NCI-H1105 (cell line): ENCODE measurements at places on chromosomes 2 and 18.

GRCh38 chr2:11419781-11420180 lies 46.2 kb downstream of the E2F6 start:
- DNase-seq, result no peak

DNA sequence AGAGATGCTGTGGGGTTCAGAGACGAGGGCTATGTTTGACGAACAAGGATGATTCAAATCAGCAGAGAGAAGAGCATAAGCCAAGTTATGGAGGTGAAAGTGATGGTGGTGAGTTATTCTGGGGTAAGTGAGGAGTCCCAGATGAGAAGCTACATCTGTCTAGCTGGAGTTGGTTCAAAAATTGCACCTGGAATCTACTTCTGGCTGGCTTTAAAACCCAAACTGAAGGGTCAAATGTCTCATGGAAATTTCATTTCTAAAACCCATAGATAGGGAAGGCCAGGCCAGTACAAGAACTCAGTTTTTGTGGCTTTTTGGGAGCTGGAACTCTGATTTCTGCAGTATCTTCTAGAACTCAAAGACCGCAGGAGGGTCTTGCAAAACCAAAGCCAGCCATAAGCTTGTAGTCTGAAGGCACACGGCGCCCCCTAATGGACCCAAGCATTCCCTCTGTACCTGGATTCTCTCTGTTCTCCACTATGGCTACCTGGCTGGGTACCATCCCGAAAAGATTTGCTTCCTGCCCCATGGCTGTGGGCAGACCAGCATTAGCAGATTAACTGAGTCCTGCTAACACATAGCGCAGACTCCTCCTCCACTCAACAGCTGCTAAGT lies 229.1 kb upstream of the SLC14A2 start:
- DNase-seq, result peak; percentile 54

DNA sequence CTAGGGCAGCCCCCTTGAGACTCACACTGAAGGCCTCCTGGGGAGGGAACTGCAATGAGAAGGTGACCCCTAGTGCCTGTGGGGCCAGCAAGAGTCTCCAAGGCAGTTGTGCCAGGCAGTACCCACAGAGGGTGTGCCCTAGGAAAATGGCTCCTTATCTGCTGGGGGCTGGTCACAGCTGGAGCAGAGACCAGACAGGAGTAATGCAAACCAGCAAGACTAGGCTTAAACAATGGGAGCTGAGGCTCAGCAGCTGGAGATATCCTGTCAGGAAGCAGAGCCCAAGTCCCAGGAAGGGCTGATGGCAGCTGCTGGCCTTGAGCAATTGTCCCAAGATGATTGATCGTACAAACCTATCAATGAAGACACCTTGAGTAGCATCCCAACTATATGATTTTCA lies 26.8 kb upstream of the E2F6 start:
- DNase-seq, result no peak

DNA sequence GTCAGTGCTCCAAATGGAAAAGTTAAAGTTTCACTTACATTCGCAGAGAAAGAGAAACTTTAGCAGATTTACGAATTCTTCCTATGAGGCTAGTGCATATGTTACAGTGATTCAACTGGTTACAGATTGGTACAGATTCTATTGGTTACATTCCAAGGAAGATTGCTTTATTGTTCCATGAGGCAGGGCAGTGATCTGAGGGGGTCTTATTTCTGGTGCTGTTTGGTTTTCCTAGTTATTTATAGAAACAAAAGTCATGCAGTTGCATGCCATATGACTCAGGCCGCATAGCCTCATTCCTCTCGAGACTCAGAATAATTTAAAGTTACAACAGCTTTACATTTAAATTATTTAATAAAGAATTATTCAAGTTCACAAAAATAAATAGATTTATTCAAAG lies 385.4 kb upstream of the SYT4 start:
- no peak for DNase-seq

DNA sequence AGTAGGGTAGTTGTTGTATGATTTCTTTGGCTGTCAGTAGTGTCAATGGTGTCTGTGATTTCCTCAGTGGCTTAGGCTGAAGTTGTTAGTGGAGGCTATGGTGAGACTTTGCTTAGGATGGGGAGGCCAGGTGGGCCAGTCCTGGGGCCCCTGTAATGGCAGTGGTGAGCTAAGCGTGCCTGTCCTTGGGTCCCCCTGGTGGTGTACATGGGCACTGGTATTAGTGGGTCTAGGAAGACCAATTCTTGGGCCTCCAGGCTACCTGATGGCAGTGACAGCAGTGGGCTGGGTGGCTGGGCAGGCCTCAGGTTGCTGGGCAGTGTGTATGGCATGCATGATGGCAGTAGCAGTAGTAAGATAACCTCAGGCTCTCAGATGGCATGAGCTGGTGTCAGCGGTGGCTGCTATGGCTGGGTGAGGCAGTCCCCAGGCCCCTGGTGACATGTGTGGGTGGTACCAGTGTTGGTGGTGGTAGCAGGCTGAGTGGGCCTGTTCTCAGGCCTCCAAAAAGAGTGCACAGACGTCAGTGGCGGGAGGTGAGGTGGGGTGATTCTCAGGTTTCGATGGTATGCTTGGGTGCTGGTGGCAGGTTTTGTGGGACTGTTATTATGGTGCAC lies 103.2 kb downstream of the KLHL14 start:
- DNase-seq, result no peak

DNA sequence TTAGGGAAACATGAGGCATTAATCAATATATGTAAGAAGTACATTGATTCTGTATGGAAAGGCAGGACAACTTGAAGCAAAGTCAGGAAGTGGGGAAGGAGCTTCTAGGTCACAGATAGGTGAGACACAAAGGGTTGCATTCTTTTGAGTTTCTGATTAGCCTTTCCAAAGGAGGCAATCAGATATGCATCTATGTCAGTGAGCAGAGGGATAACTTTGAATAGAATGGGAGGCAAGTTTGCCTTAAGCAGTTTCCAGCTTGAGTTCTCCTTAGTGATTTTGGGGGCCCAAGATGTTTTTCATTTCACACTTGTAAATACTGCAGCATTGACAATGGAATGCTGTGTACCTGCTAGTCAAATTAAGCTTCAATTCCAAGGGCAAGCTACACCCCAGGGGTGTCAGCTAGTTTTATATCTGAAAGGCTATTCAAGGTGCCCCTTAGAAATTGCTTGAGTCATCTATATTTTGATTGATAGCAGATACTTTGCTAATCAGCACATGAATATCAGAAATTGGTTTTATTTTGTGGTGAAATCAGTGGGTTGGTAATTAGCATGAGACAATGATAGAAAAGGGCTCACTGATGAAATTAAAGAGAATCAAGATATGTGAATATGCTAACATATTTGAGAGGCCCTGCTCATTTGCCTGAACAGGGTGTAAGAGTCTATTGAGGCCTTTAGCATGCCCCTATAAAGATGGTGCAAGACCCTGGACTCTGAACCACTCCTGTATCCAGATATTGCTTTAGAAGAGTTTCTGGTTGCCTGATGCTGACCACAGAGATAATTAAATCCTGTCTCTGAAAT lies 131.5 kb downstream of the TMEM17 start:
- DNase-seq, result no peak

GRCh38 chr2:126886211-126886915 lies 12.3 kb upstream of the TEX51 start:
- DNase-seq, result no peak

- no peak for DNase-seq
These were observed 67.2 kb downstream of the UGGT1 start for GRCh38 chr2:128158176-128158575.

- DNase-seq, result no peak
These were observed 302.8 kb downstream of the PTGR3 start for GRCh38 chr18:74906184-74906583.

GRCh38 chr2:63189026-63189425 lies 138.4 kb downstream of the OTX1 start:
- no peak for DNase-seq

DNA sequence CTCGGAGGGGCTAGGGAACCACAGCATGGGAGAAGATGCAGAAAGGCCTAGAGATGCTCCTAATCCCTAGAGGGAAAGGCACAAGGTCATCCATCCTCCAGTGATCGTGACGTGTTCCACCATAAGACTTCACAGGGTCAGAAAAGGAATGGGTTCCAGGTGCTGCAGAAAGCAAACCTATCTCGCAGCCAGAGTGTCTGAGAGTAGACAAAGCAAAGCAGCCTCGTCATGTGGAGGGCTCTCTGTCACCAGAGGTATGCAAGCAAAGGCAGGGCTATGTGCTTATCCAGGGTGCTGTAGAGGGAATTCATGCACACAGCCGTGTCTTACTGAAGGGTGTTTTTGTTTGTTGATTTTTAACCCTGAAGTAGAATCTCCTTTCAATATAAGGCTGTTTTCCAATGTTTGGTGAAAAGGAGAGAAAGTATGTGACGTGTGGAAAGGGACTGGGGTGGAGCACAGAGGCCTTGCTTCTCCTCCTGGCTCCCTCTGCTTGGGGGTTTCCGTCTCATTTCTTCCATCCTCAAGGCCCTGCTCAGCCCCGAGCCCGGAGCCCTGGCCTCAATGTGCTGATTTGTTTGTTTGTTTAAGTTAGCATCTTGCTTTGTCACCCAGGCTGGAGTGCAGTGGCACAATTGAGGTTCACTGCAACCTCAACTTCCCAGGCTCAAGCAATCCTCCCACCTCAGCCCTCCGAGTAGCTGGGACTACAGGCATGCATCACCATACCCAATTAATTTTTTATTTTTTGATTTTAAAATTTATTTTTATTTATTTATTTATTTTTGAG lies 3.0 kb downstream of the GPR55 start:
- no peak for DNase-seq

DNA sequence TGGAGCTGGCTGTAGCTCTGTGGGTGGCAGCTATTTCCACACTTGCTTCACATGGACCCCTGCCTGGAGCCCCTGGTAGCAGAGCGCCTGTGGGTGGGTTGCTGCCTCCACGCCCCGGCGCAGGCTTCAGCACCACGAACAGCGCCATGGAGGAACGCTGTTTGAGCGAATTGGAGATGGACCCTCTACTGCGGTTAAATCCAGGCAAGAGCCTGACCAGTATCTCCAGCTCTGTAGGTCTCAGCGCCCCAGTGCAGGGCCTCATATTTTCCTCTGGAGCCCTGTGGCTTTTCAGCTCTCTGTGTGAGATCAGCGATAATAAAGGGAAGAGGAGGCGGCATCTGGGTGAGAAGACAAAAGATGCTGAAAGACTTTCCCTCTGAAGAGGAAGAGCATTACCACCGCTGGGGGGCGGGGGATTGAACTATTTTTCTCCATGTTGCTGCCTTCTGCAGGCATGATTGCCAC lies 12.0 kb downstream of the ONECUT2 start:
- no peak for DNase-seq

GRCh38 chr2:229181641-229182040 lies 89.4 kb downstream of the PID1 start:
- DNase-seq, result no peak

DNA sequence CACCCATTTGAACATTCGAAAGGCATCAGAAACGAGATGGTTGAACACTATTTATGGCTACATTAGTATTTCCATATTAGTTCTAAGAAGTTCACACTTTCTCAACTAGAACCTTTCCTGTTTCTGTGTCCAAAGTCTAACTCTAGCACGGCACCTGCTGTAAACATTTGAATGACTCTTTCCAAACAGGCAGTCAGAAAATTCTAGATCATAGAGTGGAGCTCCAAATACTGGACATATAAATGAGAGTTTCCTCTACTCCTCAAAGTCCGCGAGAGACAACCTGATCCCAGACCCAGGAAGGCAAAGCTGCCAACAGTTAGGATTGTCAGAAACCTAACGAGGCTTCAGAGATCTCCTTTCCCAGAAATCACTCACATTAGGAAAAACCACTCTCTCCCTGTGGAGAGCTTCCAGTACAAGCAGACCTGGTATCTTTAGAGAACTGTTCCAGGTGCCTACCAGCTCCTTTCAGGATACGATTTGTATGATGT lies 10.6 kb downstream of the RND3 start:
- DNase-seq, result no peak

- DNase-seq, result no peak
These were observed 78.5 kb downstream of the ACAA2 start for GRCh38 chr18:49734836-49735235.

DNA sequence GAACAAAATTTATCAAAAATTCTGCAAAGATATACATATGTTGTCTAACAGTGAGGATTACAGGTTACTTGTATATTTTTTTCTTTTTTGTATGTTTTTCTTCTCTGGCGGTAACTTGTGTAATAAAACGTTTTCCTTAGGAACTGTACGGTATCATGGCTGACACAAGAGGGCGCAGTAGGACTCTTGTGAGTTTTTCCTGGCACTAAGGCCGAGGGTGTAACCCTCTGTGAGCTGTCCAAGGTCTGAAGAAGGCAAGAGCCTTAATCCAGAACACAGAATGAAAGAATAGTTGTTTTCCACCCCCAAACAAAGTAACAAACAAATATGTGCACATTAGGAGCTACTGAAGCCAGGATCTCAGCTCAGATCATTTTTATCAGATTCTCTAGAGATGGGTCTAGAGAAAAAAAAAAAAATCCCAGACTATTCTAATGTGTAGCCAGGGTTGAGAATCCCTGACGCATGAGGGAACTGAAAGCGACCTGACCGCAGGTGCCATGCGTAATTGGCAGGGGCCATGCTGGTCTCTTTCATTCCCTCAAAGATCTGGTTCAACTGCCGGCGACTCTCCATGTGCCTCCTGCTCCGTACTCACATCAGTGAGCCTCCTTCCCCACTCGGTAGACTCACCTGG lies 27.0 kb downstream of the TMEM200C start:
- DNase-seq, result peak; percentile 25

GRCh38 chr2:39289609-39290008 lies 45.8 kb upstream of the CDKL4 start:
- DNase-seq, result no peak

- no peak for DNase-seq
These were observed 41.4 kb downstream of the THUMPD2 start for GRCh38 chr2:39737661-39738060.

DNA sequence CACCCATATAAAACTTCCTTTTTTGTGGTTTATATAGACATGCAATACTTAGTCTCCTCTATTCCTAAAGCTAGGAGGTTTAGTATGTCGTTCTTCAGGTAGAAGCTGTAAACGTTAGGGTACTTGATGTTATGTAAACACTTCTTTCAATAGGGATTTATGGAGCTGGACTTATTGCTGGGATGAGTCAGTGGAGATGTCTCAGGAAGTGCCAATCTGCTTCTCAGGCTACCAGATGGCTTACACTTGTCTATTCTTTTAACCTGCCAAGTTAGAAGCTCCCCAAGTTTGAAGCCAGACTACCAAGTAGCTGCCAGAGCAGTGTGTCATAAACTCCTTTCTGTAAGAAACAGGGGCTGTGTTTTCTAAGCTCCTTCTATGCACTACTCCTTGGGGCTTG lies 756.5 kb upstream of the LRRTM1 start:
- no peak for DNase-seq

GRCh38 chr2:59888015-59888414 lies 665.4 kb downstream of the BCL11A start:
- DNase-seq, result no peak

GRCh38 chr2:240520974-240521350 lies 36.8 kb downstream of the ANKMY1 start:
- no peak for DNase-seq

DNA sequence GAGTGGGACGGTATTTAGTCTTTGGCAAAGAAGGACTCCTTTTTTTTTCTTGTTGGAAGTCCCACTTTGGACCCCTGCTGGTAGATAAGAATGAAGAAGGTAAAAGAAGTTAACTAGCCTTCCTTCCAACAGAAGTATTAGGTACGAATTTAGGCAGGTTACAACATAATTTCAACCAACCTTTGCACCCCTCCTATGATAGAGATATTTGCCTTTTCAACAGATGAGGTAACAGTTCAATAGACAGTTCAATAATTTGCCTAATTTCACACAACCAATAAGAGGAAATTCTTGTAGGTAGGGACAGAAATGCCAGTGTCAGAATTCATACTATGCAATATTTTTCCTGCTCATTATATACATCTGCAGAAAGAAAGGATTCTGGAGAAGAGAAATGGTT lies 100.8 kb downstream of the CCDC141 start:
- DNase-seq, result no peak
